ENCODE measurements at places on chromosomes 11 and 22. TPM values are rescaled to one million over a fixed set of nuclear protein-coding genes. Genes with fewer than 3 reads are reported as not detected.
A peak's percentile ranks its signal among the peaks of the same experiment; 100 is the strongest.

GRCh38 chr22:36027579-36027934, 1.1 kb downstream of the RBFOX2 start:
- peak overlapping the region; percentile 45 for H3K4me3 ChIP-seq
- H3K4me1 ChIP-seq: no peaks in the 10 kb centered on the region
- peaks cover 13% of the 10 kb centered on the region for H3K27me3 ChIP-seq
- no peaks in the 10 kb centered on the region for H3K36me3 ChIP-seq
- H3K27ac ChIP-seq: peak overlapping the region; percentile 36
- peak; percentile 34 for DNase-seq

DNA sequence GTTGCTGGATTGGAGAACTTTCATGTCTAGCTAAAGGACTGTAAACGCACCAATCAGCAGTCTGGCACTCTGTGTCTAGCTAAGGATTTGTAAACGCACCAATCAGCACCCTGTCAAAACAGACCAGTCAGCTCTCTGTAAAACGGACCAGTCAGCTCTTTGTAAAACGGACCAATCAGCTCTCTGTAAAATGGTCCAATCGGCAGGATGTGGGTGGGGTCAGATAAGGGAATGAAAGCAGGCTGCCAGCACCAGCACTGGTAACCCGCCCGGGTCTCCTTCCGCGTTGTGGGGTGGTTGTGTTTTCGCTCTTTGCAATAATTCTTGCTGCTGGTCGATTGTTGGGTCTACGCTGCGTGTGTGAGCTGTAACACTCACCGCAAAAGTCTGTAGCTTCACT, 11.3 kb downstream of the MYO18B start:
- H3K4me1 ChIP-seq: no peaks in the 10 kb centered on the region
- H3K4me3 ChIP-seq: no peak overlapping the region
- no peaks in the 10 kb centered on the region for H3K27me3 ChIP-seq

The CTR9 gene
- total RNA-seq: 29.6 TPM

DNA sequence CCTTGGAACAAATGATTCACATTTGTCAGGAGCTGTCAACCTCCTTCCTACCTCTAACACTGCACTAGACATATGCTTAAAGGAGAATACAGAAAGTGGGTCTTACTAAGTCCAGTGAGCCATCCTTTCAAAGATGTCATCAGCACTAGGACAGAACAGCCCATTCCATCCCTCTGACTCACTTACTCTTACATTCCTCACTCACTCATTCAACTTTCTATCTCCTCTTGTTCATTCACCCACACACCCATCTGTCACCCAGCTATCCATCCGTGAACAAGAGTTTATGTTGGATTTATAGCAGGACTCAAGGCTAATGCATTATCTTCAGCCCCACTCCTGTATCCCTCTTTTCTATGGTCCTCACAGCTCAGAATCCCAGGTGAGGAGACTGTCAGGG, 9.1 kb downstream of the INSC start:
- no peak overlapping the region for H3K4me3 ChIP-seq
- no peak overlapping the region for H3K27ac ChIP-seq
- no peaks in the 10 kb centered on the region for H3K27me3 ChIP-seq
- H3K4me1 ChIP-seq: no peaks in the 10 kb centered on the region

The B4GAT1 gene
- 9.9 TPM for total RNA-seq

The USP2 gene
- total RNA-seq: 0.19 TPM

DNA sequence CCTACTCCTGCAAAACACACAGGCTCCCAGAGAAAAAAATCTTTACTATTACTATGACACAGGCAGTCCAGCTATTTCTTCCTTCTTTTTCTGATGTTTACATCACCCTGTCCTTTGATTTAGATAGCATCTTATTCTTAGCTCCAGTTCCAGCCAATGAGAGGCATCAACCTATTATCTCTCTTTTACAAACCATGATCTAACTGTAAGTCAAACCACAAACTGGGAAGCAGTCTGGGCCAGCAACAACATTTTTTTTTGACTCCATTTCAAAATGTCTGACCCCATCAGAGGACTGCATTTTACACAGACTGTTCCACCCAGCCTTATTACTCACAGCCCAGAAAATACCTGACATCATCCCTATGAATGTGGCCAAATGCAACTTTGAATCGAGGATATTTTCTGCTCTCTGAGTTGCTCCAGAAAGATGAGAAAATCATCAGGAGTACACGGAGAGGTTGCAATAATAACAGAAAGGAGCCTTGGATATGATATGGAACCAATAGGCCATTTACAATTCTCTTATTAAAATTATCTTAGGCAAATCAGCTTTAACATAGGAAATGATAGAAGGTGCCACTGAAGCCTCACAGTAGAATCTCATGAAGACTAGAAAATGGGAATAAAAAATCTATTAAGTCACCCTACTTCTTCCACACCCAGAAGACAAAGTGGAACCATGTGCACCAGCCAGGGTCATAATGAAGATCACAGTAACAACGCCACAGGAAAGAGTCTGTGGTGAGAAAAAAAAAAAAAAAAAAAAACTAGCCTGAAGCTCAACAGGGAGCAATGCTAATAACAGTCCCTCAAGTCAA, 21.2 kb downstream of the TBRG1 start:
- H3K4me1 ChIP-seq: peaks cover 3% of the 10 kb centered on the region
- H3K27ac ChIP-seq: no peak overlapping the region
- H3K27me3 ChIP-seq: no peaks in the 10 kb centered on the region
- peaks cover 8% of the 10 kb centered on the region for H3K36me3 ChIP-seq

GRCh38 chr22:44172370-44173108, 8.2 kb upstream of the PARVG start:
- H3K27me3 ChIP-seq: no peaks in the 10 kb centered on the region
- no peak for DNase-seq
- no peaks in the 10 kb centered on the region for H3K36me3 ChIP-seq

GRCh38 chr22:36117053-36117554, 43.5 kb downstream of the APOL3 start:
- H3K27me3 ChIP-seq: no peaks in the 10 kb centered on the region
- H3K27ac ChIP-seq: no peak overlapping the region
- H3K36me3 ChIP-seq: no peaks in the 10 kb centered on the region
- no peak overlapping the region for H3K4me3 ChIP-seq

The CDCA5 gene
- 26.8 TPM for total RNA-seq

- no peak overlapping the region for H3K4me3 ChIP-seq
- no peak for DNase-seq
- H3K36me3 ChIP-seq: no peaks in the 10 kb centered on the region
These were observed 19.9 kb downstream of the POU2AF2 start for GRCh38 chr11:111265421-111265820.

GRCh38 chr11:60869451-60869825, 2.1 kb downstream of the ZP1 start:
- H3K27ac ChIP-seq: no peak overlapping the region
- DNase-seq: no peak
- H3K36me3 ChIP-seq: no peaks in the 10 kb centered on the region
- peaks cover 71% of the 10 kb centered on the region for H3K4me1 ChIP-seq

Data from thymus (tissue), 14 donors.